ENCODE measurements at places on chromosomes 4 and X.

GRCh38 chr4:74197080-74197479 lies 39.2 kb downstream of the MTHFD2L start:
- no peak for DNase-seq

DNA sequence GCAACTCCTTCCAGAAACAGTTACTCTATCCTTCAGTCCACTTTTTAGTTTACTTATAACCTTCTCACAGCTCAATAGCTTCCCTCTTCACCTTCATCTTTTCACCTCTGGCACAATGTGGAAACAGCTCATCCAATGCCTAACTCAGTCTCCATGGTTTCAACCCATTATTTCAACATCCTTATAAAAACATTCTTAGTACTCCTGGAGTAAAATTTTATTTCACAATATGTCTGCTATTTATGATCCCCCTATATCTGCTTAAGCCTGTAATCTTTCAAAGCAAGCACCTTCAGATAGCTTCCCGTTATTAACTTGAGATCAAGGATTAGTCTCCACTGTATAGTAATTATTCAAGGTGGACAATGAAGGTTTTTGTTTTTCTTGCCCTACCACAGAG lies 156.3 kb downstream of the GASK1B start:
- DNase-seq = no peak

- peak; percentile 28 for DNase-seq
Observed at GRCh38 chr4:158624889-158625478, 46.7 kb downstream of the C4orf46 start.

DNA sequence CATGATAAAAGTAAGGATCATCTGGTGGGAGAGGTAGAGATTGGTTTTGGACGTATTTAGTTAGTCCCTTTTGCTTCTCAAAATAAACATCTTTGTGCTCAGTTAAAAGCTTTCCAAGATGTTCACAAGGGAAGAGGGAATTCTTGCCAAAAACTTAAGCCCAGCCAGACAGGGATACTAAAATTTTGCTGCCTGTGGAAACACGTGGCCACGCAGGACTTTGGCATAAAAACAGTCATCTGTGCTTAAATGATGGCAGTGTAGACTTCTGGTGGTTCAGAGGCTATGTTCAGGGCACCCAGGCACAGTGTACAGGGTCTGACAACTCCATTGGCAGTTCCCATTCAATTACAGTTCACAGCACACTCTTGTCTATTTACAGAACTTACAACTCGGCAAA lies 93.2 kb upstream of the JADE1 start:
- DNase-seq = no peak

DNA sequence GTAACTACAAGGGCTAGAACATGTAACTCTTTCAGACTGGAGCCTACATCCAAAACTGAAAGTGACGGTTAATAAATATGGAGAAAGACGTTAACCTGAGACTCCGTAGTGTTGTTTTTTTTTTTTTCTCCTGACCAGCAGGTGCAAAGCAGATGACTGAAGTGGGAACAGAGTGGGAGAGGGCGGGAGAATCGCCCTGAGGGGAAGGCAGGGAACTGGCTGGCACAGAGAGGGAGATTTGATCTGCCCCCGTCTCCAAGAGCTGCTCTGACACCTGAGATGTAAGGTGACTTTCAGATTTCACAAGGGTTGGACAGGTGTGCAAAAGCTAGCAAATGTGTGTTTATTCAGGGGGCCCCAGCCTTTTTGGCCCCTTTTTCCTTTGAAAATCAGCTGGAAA lies 180.2 kb downstream of the PALLD start:
- DNase-seq = no peak

GRCh38 chrX:153644356-153645125 lies 2.5 kb upstream of the DUSP9 start:
- DNase-seq = no peak

- no peak for DNase-seq
Observed at GRCh38 chrX:78326401-78326800, 1.0 kb downstream of the CYSLTR1 start.

DNA sequence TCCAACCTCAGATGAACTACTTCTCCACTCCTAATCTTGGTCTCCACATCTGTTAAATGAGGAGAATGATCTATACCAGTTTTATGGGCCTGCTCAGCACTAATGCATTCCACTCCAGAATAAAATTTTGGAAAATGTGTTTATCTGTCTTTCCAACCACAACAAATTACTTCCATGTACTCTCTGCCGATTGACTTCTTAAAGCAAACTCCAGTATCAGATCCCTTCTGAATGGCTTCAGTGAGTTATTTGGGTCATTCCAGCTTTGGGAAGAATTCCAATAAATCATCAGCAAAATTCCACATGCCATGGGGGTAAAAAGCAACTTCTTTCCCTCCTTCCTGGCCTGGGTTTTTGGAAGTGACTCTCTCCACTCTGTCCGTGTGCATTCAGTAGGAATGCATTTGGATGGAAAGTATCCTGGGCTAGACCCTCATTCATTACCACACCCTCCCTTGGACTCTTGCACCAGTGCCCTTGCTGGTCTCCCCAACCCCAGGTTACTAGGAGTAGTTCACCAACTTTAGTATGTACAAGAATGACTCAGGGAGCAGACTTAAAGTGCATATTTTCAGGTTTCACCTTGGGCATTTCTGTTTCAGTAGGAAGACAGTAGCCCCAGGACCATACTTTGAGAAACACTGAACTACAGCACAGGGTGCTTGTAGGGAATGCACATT lies 15.4 kb upstream of the ADH6 start:
- no peak for DNase-seq

- DNase-seq = no peak
Observed at GRCh38 chrX:22310779-22311178, 38.1 kb downstream of the CBLL2 start.

DNA sequence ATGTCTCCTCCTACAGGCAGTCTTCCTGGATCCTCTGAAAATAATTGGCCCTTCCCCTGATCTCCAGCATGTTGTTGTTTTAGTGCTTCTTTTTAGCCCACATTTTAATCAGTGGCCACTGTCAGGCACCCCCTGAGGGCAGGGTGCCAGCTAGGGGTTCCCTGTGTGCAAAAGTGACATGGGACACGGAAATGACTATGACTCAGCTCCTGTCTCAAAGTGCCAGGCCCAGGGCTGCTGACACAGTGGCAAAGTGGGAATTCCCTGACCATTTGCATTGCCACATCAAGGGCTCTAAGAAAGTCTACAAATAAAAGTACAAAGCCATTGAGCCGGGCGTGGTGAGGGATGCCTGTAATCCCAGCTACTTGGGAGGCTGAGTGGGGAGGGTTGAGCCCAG lies 24.8 kb downstream of the HMX1 start:
- DNase-seq = no peak

DNA sequence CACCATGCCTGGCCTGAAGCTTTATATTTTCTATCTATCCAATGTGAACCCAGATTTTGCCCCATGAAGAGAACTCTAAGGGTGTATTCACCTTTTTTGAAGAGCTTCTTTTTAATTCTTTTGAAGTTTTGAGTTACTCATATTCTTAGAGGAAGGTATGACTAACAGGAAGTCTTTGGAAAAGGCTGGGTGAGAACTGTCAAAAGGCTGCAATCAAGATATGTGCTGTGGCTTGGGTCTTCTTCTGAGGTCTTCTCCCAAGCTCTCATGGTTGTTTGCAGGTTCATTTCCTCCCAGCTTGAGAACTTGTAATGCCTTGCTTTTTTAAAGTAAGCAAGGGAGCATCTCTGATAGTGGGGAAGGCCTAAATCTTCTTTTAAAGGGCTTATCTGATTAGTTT lies 3.1 kb upstream of the C4orf17 start:
- no peak for DNase-seq

DNA sequence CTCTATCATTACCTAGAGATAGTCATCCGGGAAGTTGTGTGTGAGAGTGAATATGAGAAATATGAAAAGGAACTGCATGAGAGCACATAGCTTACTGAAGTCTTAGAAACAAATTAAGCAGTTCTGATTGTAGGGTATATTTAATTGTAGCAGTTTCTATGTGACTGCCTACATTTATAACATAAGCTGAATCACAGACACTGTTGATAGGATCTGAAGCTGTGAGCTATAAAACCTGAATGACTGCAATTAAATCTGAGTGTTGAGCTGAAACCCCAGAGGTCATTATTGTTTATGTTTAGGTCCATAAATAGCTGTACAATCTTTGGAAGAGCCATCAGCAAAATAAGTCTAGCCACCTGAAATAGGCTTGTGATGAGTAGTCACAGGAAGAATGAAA lies 210.1 kb upstream of the CXCL13 start:
- DNase-seq = no peak

- no peak for DNase-seq
Observed at GRCh38 chr4:176153124-176153523, 42.3 kb downstream of the SPATA4 start.

GRCh38 chr4:107951551-107951950 lies 20.2 kb downstream of the CYP2U1 start:
- DNase-seq = no peak
